ENCODE measurements at places on chromosomes 2 and 18. TPM values are rescaled to one million over a fixed set of nuclear protein-coding genes. Genes with fewer than 3 reads are reported as not detected.

The SPC25 gene
- total RNA-seq: 5.4 TPM

The STARD6 gene
- not detected for total RNA-seq

The ETAA1 gene
- total RNA-seq: 38.2 TPM

The AAMP gene
- total RNA-seq: 204 TPM

DNA sequence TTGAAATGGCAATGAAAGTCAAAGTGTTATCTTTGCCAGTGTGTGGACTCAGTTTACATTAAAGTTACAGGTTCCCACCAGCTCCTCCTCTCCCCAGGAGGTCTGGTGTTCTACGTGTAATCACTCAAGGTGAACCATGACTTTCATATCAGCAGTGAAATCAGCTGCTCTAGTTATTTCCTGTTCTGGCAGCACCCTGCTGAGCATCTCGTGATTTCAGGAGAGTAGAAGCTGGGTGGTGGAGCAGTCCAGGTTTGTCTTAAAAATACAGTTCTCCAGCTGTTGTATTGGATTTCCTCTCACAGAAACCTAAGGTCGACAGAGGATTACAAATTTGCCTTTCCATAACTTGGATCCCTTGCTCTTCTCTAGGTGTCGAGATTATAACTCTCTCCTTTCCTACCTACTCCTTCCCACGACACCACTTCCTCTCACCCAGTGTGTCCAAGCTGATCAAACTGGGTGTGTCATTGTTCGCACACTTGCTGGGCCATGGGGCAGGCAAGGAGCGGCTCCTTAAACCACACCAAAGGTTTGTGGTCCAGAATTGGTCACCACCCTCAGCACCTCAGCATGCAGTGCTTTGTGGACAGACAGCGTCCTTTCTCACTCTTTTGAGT, 13.0 kb upstream of the ARHGAP25 start:
- H3K4me3 ChIP-seq: peak overlapping the region; percentile 12
- H3K36me3 ChIP-seq: no peaks in the 10 kb centered on the region
- H3K4me1 ChIP-seq: peaks cover 64% of the 10 kb centered on the region
- peak; percentile 73 for DNase-seq
- no peaks in the 10 kb centered on the region for H3K27me3 ChIP-seq
- H3K27ac ChIP-seq: peak overlapping the region; percentile 62

- no peaks in the 10 kb centered on the region for H3K27me3 ChIP-seq
- H3K4me1 ChIP-seq: no peaks in the 10 kb centered on the region
- H3K36me3 ChIP-seq: no peaks in the 10 kb centered on the region
- H3K27ac ChIP-seq: no peak overlapping the region
- DNase-seq: no peak
- no peak overlapping the region for H3K4me3 ChIP-seq
Measured at GRCh38 chr18:11969904-11970835, 11.1 kb upstream of the IMPA2 start.

GRCh38 chr18:72849671-72850070, 18.1 kb downstream of the NETO1 start:
- no peaks in the 10 kb centered on the region for H3K27me3 ChIP-seq
- no peak overlapping the region for H3K4me3 ChIP-seq
- DNase-seq: no peak
- H3K36me3 ChIP-seq: no peaks in the 10 kb centered on the region

DNA sequence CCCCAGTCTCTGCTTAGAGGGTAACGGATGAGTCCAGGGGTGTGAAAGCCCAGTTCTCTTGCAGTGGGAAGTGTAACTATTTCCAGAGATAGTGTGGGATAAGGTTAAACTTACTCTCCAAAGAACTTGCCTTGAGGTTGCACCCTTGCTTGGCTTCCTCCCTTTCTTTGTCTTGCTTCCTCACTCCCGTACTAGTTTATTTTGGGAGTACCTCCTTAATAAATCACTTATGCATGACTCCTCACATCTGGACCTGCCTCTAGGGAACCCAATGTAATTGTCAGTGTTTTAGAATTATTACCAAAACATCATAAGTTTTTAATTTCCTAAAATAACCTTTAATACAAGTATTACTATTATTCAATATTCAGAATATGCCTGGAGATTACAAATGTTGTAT, 35.2 kb downstream of the CPO start:
- no peaks in the 10 kb centered on the region for H3K4me1 ChIP-seq
- no peaks in the 10 kb centered on the region for H3K36me3 ChIP-seq
- no peaks in the 10 kb centered on the region for H3K27me3 ChIP-seq
- H3K27ac ChIP-seq: no peak overlapping the region

DNA sequence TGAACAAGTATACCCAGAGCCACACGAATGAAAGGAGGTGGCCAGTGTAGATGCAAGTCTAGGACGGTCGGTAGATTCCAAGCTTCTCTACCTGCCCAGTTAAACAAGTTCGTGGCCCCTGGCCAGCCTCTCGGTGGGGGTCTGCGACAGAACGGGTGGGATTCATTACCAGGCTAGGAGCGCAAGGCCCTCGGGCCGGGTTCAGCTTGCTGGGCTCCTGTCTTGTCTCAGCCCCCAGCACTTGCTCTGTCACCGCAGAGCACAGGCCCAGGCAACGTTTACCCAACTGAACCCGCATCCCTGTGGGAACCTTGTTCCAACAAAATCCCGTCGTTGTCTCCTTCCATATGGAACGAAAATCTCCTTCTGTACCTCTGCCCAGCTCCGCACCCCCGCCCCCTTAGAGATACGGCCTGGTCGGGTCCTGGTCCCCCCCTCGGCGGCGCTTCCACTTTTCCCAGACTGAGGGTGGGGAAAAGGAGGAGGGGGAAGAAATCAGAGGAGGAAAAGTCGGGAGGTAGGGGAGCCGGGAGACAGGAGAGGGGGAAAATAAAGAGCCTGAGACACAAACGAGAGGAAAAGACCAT, 1.9 kb upstream of the EMX1 start:
- no peak overlapping the region for H3K27ac ChIP-seq
- no peak overlapping the region for H3K4me3 ChIP-seq
- no peaks in the 10 kb centered on the region for H3K4me1 ChIP-seq
- no peaks in the 10 kb centered on the region for H3K27me3 ChIP-seq
- no peak for DNase-seq

DNA sequence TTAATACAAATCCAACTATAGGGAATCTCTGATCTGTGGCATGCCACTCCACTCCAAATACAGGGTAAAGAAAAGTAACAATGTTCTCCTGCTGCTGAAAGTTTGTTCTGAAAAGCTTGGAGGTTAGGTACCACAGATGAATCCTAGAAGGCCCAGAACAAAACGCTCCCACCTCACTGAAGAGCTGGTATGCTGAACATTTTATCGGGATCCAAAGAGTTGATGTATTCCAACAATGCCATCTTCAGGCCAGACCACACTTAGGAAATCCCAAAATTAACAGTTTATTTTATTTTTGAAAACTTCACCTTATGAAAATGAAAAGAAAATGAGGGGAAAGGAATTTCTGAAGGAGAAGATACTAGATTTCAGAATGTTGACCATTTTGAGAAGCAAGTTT, 145.1 kb upstream of the CDH19 start:
- no peak for DNase-seq
- H3K27me3 ChIP-seq: no peaks in the 10 kb centered on the region
- no peaks in the 10 kb centered on the region for H3K4me1 ChIP-seq
- H3K36me3 ChIP-seq: no peaks in the 10 kb centered on the region
- no peak overlapping the region for H3K4me3 ChIP-seq
